ENCODE measurements at places on chromosomes 2 and 18.

DNA sequence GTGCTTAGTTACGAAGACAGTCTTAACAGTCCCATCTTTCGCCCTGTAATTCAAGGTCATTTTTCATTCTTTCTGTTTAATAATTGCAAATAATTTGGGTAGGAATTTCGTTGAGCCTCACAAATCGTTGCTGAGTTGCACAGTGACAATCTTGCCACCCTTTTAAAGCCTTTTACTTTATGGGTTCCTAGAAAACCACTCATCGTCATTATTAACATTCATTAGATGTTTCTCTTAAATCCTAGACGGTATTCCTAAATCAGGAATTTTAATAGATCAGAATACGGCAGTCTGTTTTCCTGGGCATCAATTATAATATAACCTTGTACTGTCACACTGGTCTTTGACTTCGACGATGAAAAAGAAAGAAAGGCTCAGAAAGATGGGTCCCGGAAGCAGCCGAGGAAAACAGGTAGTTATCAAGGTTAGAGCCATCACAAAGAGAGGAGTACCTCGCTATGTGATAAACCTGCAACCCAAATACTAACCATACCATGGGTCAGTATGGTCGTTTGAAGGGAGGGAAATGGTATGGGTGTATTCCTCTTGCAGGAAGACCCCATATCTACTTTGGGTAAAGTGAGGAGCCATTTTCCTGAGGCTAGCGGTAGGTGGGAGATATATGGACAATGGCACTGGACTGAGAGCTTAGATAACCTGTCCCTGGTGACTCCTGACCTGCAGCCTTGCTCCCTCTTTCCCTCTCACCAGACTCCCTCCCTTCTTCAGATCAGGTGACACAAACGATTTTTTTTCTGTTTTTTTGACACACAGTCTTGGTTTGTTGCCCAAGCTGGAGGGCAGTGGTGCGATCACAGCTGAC, 981 bp upstream of the SF3B1 start:
- DNase-seq, result no peak

DNA sequence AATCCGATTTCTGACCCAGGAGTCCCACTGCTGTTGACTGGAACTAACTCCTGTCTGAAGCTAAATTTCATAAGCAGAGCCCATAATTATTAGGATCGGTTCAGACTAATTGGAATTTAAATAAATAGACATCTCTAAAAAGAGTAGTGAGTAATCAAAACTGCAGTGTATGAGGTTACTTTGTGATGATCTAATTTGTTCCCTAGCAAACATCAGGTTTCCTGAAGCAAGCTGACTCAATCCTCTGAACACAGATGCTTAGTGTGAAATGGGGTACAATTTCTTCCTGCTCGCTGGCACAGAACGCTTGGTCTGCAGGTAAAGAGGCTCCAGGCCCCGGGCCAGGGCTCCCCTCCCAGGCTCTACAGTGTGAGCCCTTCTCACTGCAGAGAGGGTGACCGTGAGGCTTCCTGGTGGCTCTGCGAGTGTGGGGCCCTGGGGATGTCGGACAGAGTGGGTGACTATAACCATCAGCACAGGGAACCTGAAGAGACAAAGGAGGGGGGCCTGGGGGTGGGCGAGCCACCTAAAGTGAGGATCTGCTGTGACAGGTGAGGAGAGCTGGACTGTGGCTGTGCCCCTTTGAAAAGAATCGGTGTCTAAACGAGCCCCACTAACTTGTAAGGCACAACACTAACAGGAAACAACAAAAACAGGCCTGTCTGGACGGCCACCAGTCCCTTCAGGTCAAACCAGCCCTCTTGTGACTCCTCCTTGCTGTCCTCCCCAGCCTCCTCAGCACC, 20.2 kb downstream of the CHST10 start:
- peak; percentile 44 for DNase-seq

DNA sequence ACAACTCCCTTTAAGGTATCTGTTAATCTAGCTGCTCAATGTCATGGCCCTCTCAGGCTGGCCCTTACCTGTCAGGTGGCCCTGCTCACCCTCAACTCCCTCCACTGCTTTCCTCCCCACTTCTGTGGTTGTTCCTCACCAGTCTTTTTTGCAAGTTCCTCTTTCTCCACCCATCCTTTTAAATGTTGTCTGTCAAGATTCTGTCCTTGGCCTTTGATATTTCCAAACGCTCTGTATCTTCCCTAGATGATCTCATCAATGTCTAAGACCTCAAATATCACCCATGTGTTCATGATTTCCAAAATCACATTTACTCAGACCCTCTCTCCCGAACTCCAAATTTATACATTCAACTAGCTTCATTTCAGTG, 3.5 kb downstream of the PTPN2 start:
- DNase-seq, result no peak

GRCh38 chr18:67665266-67665665, 148.7 kb upstream of the DSEL start:
- peak; percentile 63 for DNase-seq

- peak; percentile 56 for DNase-seq
Observed at GRCh38 chr2:175154661-175155082, 13.3 kb downstream of the ATF2 start.

DNA sequence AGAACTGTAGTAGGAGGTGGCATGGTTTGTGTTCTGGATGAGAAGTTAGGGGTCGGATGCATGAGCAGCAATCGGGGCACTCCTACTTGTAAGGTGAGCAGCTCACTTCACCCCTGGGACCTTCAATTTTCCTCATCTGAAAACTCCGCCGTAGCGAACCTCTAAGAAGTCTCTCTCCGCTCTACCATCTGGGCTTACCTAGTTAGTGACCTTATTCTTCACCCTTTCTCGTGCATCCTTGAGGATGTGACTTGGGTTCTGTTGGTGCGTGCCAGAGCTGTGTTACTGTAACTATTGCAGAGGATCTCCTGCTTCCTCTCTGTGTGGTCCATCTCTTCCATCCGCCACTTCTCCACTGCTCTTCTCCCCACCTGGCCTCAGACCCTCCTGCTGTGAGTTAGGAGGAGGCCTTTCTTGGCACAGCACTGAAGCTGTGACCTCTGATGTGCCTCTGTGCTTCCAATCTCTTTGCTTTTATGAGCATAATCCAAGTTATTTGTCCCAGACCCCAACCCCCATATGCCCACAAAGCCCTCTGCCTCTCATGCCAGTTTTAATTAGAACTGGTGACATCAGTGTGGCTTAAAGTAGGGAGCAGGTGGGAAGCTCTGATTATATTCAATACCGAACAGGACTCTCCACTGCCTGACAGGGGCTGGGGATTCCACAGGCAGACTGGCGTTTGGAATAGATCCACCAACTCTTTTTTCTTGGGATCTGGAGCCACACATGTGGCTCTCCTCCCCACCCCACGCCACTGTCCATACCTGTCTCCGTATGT, 178.4 kb downstream of the BCL2 start:
- no peak for DNase-seq

- no peak for DNase-seq
Observed at GRCh38 chr2:12341920-12342319, 374.8 kb upstream of the TRIB2 start.

DNA sequence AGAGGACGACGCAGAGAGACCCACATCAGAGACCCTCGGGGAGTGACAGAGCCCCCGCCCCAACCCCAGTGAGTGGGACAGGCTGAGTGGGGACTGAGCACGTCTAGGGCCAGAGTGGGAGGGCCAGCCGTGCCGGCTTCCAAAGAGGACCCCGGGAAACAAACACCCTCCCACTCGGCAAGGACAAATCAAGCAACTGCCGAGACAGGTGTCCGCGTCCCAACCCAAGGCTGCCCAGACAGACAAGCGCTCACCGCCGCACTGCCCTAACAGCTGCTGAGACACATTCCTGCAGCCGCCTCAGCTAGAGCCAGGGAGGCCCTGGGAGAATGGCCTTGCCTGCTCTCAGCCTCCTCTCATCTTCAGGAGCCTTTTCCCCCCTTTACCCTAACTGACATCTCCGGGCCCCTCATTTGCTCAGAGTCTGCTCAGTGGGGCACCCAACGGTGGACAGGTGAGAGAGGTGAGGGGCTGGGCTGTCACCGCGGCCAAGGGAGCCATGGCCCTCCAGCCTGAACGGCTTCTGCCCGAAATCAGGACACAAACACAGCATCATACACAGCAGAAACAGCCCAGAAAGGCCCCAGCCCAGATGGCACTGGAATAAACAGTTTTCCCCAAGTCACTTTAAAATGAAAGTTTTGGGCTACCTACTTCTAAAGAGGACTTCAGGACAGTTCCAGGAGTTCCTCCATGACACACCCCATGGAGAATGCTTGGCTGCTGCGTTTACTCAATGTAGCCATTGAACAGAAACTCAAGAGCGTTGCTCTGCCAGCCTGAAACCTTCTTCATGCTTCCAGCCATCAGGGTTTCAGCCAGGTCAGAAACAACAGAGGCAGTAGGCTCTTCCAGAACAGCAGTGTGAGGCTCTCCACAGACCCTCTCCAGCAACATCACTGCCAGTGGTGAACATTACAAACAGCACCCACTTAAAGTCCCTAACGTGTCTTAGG, 23.6 kb downstream of the SLC66A2 start:
- DNase-seq, result no peak

- no peak for DNase-seq
Observed at GRCh38 chr2:197851451-197851850, 47.1 kb downstream of the PLCL1 start.

GRCh38 chr2:33645861-33646260, 46.8 kb upstream of the FAM98A start:
- DNase-seq, result no peak

GRCh38 chr2:60552851-60553494, 481 bp downstream of the BCL11A start:
- DNase-seq, result no peak

DNA sequence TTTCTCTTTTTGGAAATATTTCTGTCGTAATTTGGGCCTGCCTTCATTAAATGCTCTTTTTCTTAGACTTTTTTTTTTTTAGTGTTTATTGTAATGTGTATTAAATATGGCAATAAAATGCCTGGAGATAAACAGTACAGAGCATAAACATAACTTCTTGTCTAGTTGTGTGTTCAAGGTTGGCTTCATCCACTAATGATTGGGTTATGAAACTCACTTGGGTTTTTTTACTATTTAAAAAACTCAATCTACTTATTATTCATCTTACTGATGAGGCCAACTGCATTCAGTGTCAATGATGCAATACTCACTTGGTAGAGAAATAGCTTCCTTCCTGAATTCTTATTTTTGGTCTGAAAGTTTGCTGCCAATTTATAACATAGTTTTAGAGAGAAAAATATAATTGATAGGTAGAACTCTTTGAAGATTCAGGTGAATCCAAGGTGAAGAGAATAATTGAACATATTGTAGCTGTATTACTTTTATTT, 144.2 kb upstream of the NABP1 start:
- DNase-seq, result peak; percentile 28

DNA sequence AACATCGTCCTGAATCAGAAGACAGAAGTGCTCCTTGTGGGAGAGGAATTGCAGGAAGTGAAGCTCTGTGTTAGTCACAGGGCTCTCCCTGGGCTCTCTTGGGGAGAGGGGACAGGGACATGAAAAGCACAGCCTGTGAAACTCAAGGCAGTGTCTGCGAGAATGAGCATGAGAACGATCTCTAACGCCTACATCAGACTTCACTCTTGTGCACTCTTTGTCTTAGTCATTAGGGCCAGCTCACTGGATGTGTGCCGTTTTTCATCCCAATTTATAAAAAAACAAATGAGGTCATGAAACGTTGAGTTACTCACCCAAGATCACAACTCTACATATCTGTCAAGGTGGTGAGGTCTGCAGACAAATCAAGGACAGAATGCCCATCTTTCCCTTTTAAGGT, 27.0 kb upstream of the TWIST2 start:
- DNase-seq, result peak; percentile 76

GRCh38 chr2:228048838-228049490, 132.5 kb downstream of the SPHKAP start:
- peak; percentile 26 for DNase-seq

- no peak for DNase-seq
Observed at GRCh38 chr2:172437419-172438341, 10.3 kb downstream of the ITGA6 start.

DNA sequence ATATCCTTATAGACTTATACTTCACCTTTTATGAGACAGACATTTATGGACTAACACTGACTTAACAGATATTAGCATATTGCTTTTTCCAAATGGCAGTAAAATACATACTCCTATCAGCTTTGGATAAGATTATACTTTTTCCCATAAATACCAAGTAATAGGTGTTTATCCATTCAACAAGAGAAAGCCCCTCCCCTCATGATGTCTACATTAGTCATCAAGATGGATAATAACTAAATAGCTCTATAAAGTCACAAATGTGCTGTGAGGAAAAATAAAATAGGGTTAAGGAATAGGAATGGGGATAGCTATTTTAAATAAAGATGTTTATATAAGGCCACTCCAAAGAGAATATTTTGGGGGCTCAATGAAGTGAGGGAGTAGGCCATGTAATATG, 39.4 kb downstream of the CSRNP3 start:
- DNase-seq, result peak; percentile 5

DNA sequence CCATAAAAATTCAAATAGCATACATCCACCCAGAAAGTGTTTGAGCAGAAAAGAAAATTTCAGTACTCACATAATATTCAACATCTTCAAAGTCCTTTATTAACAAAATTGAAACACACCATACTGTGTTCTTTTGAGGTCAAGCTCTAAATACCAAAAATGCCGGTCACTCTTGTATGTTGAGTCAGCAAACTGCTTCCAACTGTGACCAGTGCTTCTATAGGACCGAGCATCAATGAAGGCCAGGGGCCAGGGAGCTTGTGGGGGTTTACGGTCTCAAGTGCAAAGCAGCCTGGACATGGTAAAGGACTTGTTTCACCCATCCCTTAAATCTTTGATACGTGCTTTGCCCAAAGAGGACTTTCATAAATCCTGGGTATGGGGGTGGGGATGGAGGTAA, 112.7 kb upstream of the REV1 start:
- peak; percentile 37 for DNase-seq

GRCh38 chr2:45024600-45025291, 15.5 kb upstream of the SIX2 start:
- peak; percentile 85 for DNase-seq

DNA sequence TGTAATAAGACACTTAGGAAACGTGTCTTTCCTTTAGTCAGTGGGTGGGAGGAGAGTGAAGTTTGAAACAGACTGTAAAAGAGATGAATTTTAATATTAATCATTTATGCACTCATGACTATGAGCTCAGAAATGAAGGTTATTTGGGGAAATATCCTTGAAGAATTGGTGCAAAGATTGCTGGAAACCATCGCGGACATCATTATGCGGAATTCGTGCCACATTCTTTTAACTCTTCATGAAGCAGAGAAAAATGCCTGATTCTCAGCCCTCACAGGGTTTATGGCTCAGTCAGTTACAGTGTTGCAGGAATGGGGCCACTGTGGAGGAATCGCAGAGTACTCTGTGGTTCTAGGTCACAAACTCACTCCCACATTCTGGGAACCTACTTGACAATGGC, 109.7 kb downstream of the RGPD3 start:
- DNase-seq, result no peak

DNA sequence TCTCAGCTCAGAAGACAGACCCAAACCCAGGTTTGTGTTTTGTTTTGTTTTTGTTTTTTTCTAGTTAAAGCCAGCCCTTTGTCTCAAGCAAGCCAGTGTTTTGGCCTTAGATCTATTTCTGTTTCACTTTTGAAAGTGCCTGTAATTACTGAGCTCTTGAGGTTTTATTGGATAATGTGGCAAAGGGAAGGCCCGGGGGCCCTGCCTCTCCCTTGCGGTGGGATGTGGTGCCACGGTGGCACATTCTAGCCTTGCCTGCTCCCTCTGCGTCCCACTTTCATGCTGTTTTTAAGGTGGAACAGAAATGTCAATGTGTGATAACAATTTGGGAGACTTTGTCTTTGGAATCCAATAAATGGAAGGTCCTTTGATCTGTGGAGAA, 2.5 kb downstream of the HPCAL1 start:
- no peak for DNase-seq
